Upper lobe of left lung (tissue), 6 donors: ENCODE measurements at places on chromosomes 13 and 19. TPM values are rescaled to one million over a fixed set of nuclear protein-coding genes. Genes with fewer than 3 reads are reported as not detected.

MADCAM1 gene
- 0.63 TPM for total RNA-seq

TMEM145 gene
- 0.34 TPM for total RNA-seq

TPRX2 gene
- not detected for total RNA-seq

NLRP9 gene
- not detected for total RNA-seq

SLC7A9 gene
- not detected for total RNA-seq

PRR20B gene
- total RNA-seq, result not detected

MATK gene
- 15.1 TPM for total RNA-seq

LIM2 gene
- total RNA-seq, result not detected

FFAR2 gene
- 0.22 TPM for total RNA-seq

SLC15A1 gene
- total RNA-seq, result not detected

ZNF492 gene
- 0.49 TPM for total RNA-seq

FCER2 gene
- not detected for total RNA-seq

CCDC61 gene
- 27.1 TPM for total RNA-seq

DNAAF3 gene
- 8.8 TPM for total RNA-seq

NBEA gene
- 2.7 TPM for total RNA-seq

INSR gene
- 32.4 TPM for total RNA-seq

IGFL2 gene
- not detected for total RNA-seq

WDR87 gene
- total RNA-seq, result not detected

TNNT1 gene
- total RNA-seq, result not detected
